ENCODE measurements at places on chromosomes 3 and 15. TPM values are rescaled to one million over a fixed set of nuclear protein-coding genes. Genes with fewer than 3 reads are reported as not detected.
A peak's percentile ranks its signal among the peaks of the same experiment; 100 is the strongest.

DNA sequence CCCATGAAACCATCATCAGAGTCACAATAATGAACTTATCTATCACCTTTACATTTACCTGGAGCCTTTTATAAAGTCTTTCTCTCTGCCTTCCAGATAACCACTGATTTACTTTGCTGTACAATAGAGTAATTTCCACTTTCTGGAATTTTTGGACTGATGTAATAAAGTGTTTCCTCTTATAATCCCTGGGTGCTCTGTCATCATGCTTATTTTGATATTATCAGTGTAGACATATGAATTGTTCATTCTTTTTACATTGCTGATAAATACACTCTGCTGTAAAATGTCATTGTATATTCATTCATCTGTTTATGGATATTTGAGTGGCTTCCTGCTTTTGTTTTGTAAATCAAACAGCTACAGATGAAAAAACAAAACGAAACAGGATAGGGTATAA lies 27.0 kb upstream of the IREB2 start:
- no peak for DNase-seq

DNA sequence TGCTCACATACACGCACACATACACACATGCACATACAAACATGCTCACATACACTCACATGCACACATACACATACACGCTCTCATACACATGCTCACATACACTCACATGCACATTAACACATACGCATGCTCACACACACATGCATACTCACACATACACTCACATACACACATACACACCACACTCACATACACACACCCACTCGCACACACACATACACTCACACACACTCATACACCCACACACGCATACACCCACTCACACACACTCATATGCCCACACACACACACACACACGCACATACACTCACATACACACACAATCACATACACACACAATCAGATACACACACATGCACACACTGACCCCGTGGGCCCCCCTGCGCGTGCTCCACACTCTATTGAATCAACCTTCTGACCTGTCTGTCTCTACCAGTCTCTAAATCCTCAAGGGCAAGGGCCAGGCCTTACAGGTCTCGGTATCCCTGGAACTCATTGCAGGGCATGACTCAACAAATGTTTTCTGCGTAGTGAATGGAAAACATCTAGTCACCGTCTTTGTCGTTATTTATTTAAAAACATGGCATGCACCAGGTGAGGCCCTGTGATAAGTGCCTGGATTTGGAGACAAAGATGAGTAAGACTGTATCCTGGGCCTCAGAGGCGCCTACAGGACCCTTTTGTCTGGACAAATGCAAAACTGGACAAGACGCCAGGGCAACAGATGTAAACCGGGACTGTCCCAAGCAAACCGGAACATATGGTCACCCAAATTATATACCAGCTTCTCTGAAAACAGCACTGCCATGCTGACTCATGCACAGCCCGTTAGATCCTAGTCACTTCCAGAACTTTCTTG lies 41.8 kb downstream of the GRK7 start:
- no peak for DNase-seq

DNA sequence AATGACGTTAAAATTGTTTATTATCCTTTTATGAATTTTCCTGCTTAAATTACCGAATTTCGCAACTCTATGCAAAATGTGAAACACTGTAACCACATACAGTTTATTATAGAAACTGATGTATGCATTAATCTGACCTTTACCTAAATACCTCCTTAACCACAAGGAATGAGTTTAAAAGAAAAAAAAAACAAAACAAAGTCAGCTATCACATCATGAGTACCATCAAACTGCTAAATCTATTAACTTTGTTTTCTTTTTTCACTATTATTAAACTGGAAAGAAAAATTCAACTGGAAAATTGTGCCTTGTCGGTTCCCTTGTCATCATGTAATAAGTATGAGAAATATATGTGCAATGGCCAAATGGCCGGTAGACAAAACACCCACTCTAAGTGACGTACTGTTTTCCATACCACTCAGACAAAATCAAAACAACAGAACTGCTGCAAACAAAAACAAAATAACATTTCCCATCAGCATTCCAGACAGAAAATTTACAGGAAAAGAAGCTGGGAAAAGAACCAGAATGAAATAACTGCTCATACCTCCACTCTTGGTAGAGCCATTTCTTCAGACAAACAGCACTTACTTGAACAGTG lies 415.3 kb downstream of the FOXP1 start:
- DNase-seq = no peak

Gene MCF2L2
- total RNA-seq = 0.25 TPM

- peak; percentile 78 for DNase-seq
Measured at GRCh38 chr15:38002883-38003477, 68.5 kb downstream of the TMCO5A start.

GRCh38 chr15:78691851-78692421 lies 50.9 kb upstream of the CHRNB4 start:
- DNase-seq = peak; percentile 51

- no peak for DNase-seq
Measured at GRCh38 chr3:108461661-108462111, 48.7 kb downstream of the MYH15 start.

DNA sequence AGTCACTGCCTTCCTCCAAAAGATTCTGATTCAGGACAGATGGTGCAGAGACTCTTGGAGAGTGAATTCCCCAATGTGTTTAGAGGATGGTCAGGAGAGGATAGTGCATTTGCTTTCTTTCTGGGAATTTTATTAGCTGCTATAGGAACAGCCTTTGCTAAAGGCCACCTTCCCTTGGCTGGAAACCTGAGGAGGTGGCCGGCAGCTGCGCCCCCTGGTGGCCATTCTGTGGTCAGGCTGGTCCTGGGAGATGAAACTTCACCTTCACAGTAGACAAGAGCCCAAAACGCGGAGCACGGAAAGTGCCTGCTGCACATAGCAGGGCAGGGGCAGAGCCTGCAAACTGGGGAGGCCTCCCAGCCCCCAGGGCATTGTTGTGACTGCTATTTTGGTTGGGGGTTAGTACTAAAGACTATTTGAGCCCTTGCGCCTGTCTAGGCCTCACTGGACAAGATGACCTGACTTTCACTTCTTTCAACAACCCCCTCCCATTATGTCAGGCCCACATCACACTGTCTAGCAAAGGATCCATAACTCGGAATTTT lies 34.3 kb downstream of the SEC22C start:
- peak; percentile 18 for DNase-seq

Gene COL6A6
- total RNA-seq = not detected

DNA sequence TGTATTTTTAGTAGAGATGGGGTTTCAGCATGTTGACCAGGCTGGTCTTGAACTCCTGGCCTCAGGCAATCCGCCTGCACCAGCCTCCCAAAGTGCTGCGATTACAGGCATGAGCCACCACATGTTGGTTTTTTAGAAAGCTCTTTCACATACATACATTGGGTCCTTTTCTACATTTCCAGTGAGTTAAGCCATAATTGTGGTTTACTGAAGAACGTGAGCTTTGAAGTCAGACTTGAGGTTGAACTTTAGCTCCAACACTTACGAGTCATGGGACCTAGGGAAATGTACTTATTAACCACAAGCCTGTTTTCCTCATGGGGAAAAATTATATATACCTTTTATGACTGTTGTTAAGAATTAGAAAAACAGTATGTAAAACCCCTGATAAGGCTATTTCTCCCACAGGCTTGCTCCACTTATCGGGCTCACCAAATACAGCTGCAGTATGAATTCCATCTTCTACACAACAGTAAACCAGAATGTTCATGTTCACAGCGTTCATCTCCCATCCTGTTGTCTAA lies 39.0 kb downstream of the GPR160 start:
- DNase-seq = peak; percentile 88

Gene GASK1A
- 0.87 TPM for total RNA-seq

Gene SOX2
- 0.05 TPM for total RNA-seq

DNA sequence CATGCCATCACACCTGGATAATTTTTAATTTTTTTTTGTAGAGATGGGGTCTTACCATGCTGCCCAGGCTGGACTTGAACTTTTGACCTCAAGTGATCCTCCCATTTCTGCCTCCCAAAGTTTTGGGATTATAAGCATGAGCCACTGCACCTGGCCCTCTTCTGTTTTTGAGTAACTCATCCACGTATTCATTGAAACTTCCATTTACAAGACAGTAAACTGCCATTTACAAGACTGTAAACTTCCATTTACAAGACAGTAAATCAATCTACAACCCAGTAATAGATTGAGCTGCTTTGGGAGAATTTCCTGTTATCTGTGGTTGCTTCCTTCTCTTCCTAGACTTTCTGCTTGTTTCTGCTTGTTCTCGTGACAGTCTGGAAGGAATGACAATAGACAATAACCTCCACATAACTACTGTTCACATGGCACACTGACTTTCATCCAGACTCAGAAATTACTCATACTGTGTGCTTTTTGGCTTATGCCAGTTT lies 114.7 kb upstream of the CCNL1 start:
- DNase-seq = no peak

DNA sequence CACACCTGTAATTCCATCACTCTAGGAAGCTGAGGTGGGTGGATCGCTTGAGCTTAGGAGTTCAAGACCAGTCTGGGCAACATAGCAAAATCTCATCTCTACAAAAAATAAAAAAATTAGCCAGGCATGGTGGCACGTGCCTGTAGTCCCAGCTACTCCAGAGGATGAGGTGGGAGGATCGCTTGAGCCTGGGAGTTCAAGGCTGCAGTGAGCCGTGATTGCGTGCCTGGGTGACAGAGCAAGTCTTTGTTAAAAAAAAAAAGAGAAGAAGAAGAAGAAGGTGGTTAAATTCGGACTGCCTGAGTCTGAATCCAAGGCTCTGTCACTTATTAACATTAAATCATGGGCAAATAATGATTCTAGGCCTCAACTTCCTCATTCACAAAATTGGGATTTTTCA lies 51.0 kb downstream of the EOMES start:
- peak; percentile 46 for DNase-seq

- peak; percentile 50 for DNase-seq
Measured at GRCh38 chr3:48798998-48799397, 48.7 kb downstream of the PRKAR2A start.

GRCh38 chr3:45659661-45660566 lies 29.3 kb upstream of the SACM1L start:
- peak; percentile 45 for DNase-seq

Gene DAZL
- total RNA-seq = not detected

GRCh38 chr3:127092776-127093175 lies 100.2 kb upstream of the PRR23E start:
- no peak for DNase-seq

Gene CHRFAM7A
- 4.7 TPM for total RNA-seq

Gene LYZL4
- total RNA-seq = not detected

Gene CRABP1
- not detected for total RNA-seq

DNA sequence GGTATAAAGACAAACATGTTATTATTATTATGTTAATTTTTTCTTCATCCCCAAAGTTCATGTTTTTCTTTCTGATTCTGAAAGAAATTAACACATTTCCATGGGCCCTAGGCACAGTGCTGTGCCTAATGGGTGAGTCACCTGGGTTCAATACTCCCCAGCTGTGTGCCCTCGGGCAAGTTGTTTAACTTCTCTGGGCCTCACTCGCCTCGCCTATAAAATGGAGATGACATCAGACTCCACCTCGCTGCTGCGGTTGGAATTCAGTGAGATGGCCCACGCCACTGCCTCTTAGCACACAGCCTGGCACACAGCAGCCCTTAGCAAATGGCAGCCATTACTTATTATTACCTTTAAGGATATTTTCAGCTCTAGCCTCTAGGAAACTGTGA lies 22.6 kb downstream of the DNASE1L3 start:
- DNase-seq = no peak

DNA sequence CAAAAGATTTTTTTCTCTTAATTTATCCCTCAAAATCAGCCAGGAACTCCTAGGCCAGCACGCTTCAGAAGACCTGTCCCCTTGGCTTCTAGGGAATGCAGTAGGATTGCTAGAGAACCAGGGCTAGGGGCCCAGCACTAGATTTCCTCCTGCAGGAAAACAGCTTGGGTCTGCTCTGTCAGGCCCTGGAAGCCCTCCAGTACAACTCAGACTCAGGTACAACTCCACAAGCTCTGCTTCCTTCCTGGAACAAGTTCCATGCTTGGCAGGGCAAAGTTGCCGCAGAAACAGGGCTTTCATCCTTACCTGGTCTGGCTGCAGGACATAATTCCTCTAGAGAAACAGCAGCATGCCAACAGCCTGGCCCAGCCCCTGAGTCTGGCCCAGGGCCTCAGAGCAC lies 96.1 kb upstream of the CTNNB1 start:
- no peak for DNase-seq

GRCh38 chr15:49415638-49416037 lies 7.4 kb upstream of the FGF7 start:
- DNase-seq = peak; percentile 5

DNA sequence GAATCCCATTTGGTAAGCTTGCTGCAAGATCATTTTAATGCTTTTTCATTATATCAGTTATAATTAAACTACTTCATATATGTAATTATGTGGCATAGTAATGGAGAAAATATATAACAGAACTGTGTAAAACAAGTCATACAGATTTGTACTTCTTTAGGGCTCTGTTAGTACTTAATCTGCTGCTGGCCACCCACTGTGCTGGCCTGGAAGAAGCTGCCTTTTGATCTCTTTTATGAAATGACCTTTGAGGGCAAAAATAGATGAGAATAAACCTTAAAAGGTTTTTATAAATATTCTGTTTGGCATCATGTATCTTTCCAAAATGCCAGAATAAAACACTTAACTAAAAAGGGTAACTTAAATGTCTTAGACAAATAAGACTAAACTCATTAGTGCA lies 262.9 kb downstream of the ZIC1 start:
- DNase-seq = no peak

- DNase-seq = peak; percentile 80
Measured at GRCh38 chr3:133393204-133393603, 6.7 kb upstream of the BFSP2 start.

Gene IQCF5
- total RNA-seq = not detected

DNA sequence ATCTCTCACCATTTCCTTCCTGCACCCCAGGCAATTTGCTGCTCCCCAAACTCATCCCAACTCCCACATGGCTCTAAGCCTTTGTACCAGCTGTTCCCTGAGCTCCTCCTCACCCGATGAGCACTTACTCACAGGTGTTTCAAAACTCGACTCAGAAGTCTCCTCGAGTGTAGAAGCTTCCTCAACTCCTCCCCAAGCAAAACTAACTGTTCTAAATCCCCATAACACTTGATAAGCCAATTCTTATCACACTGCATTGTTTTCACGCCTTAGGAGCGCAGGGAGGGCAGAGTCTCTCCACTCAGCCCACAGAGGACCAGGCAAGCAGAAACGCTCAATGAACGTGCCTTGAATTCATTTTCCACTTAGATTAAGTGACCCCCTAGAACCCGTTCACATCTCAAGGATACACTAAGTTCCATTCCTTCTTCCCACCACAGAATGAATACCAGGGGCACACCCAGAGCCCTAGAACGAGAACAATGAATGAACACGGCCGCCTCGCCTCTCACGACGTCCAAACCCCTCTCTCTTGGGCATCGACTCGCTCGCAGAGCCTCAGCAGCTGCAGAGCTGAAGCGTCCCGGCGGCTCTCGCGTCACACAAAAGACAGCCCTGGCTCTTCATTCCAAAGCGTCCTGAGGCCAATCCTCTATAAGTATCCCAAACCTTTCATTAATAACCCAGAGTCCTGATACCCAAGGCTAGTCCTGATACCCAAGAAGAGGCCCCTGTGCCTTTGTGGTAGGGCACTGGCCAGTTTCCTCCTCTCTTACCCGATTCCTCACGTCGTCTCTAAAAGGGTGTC lies 1.1 kb downstream of the RAF1 start:
- peak; percentile 52 for DNase-seq

GRCh38 chr3:127069814-127070440 lies 87.0 kb downstream of the PLXNA1 start:
- DNase-seq = no peak

GRCh38 chr3:69032142-69032541 lies 18.7 kb upstream of the EOGT start:
- no peak for DNase-seq
